ENCODE measurements at places on chromosomes 3 and 15.

DNA sequence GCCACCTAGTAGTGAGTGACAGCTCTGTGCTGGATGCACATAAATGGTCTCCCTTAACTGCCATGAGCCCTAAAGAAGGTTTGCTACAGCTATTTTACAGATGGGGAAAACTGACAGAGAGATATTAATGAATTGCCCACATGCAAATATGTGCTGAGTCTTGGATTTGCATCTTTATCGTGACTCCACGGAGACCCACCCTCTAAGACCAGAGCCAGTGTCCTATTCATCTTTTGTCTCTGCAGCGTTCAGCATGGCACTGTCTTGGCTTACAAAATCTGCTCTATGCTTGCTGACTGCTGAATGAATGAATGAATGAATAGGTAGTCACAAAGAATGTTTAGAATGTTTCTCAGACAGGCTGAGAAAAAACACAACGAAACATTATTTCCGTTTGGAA lies 48.3 kb downstream of the BTD start:
- no peak for DNase-seq

GRCh38 chr3:170815340-170815739 lies 54.7 kb downstream of the RPL22L1 start:
- DNase-seq = no peak

- DNase-seq = no peak
Observed at GRCh38 chr3:37141676-37142075, 32.7 kb downstream of the LRRFIP2 start.

DNA sequence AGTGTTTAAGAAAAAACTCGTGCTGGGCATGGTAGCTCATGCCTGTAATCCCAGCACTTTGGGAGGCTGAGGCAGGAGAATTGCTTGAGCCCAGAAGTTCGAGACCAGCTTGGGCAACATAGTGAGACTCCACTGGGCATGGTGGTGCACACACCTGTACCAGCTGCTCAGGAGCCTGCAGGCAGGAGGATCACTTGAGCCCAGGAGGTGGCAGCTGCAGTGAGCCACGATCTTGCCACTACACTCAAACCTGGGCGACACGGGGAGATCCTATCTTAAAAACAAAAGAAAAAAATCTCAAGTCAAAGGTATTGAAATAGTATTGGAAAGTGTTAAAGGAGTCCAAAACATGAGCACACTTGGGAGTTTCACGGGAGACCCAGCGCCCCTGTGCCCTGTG lies 14.0 kb downstream of the KLF13 start:
- DNase-seq = no peak

DNA sequence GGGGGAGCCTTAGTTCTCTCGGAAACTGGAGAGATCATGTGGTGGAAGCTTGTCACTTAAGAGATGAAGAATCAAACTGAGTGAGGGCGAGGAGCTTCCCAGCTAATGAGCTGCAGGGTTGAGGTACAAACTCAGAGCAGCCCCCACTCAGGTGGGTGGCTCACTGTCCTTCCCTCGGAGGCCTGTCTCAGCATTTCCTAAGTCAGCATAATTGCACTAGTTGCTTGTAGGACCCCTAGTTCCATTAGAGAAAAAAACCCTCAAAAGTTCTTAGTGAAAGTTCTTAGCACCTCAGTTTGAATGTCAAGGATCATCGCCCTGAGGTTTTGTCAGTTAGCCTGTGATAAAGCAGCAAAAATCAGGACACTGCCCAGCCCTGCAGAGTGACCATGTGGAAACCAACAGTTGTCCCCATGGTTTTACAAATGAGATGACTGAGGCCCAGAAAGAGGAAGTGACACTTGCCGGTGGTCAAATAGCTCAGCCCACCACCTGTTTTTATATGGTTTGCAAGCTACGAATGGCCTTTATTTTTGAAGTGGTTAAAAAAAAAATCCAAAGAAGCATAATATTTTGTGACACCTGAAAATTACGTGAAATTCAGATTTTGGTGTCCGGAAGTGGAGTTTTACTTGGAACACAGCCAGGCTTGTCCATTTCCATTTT lies 11.9 kb downstream of the SMAD6 start:
- DNase-seq = no peak

GRCh38 chr3:46979958-46980497 lies 562 bp downstream of the NBEAL2 start:
- DNase-seq = peak; percentile 41

DNA sequence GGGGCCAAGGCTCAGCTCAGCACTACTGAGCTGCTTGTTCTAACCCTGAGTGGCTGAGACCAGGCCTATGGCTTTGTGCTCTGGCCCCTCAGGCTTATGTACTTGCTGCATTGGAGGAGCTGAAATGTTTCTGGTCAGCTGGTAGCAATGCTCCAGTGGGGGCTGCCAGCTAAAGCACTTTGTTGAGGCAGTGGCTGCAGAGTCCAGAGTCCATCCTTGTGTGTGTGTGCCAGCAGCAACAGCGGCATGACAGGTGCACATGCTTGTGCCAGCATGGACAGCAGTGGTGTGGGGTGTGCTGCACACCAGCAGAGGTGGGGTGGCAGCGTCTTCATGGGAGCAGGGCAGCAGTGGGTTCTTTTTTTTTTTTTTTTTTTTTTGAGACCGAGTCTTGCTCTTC lies 169.1 kb downstream of the VPS8 start:
- DNase-seq = no peak

DNA sequence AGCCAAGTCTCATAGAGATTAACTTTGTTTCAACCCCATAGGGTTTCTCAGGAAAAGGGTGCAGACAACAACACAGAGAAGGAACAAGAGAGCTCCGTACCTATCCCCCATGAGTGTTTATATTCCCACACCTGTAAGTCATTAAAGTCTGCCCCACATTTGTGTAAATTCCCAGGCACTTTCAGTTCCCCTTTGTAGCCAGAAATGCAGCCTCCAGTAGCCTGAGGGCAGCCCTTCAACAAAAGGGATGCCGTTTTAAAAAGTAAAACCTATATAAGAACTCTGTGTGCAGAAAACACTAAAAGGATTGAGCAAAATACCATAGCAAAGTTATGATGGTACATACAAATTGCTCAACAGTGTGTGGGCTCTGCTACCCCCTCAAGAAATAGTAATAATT lies 59.7 kb upstream of the TMEM108 start:
- no peak for DNase-seq

- no peak for DNase-seq
Observed at GRCh38 chr3:113205481-113205880, 5.9 kb upstream of the BOC start.

DNA sequence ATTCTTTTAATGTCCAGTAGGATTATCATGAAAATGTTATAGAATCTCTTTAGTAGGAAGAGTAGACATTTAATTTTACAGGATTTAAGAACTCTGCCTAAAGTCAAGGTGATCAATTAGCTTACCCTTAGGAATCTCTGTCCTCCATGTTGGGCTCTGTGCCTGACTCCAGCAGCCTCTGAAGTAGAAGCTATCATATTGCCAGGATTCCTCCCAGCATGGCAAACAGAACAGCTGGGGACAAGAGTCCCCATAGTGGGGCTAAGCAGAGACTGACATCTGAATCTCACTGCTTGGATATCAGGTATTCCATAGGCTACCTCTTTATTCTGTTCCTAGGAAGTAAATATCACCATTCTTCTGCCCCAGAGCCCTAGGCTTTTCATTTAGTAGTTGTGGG lies 1.5 kb downstream of the SLC15A2 start:
- DNase-seq = no peak

DNA sequence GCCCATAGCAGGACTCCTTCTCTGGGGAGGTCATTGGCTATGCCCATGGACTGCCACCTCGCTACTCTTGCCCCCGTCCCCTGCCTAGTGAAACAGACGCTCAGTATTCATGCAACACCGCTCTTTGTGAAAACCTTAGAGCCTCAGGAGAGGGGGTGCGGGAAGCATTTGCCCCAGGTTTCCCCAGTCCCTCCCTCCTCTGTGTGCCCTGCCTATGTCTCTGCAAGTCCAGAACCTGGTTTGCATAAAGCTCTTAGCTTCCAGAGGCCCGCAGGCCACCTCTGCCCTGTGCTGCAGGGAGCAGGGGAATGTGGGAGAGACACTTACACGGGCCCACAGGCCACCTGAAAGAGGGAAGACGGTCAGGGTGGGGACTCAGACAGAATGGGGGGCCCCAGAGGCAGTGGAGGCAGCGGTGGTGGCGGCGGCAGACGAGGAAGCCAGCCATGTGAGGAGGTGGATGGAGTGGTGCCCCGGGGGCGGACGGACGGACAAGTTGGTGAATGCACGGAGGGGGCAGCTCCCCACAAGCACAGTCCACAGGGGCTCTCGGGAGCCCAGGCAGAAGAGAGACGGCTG lies 33.8 kb upstream of the CTSH start:
- no peak for DNase-seq

DNA sequence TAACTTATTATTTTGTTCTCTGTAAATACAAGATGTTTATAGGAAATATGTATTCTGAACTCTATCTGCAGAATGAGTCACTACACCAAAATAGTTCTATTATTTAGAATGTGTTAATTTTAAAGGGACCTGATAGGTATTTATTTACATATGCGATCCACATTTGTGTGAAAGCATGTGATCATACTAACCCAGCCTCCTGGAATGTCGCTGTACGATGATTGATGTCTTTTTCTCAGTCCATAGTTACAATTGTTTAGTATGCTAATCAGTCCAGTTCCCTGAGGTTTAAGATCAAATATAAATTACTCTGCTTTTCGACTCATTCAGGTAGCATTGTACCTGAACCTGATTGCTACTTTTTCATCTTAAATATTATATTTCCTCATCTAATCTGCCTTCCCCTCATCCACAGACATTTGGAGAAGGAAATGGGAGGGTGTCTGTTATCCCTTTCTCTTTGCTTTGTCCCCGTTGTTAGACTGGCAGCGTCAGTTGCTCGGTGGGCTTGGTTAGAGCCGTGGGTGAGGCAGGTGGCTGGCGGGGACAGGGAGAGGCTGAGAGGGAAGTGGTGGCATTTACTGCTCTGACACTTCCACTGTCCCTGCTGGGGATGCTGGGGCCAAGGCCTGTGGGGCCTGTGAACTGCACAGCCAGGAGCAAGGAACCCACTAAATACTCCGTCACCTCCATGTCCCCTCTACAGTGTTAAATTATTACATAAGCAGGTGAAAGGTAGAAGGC lies 27.8 kb upstream of the NR2E3 start:
- DNase-seq = no peak

- DNase-seq = no peak
Observed at GRCh38 chr3:156389449-156389950, 165.4 kb downstream of the SSR3 start.

GRCh38 chr3:71973274-71974030 lies 188.5 kb upstream of the PROK2 start:
- no peak for DNase-seq

GRCh38 chr3:108178676-108179075 lies 43.5 kb downstream of the IFT57 start:
- no peak for DNase-seq
